ENCODE measurements at places on chromosomes 5 and 9. TPM values are rescaled to one million over a fixed set of nuclear protein-coding genes. Genes with fewer than 3 reads are reported as not detected.

Gene C8G
- 6.5 TPM for polyA plus RNA-seq

Gene DRD1
- 0.41 TPM for polyA plus RNA-seq

Gene GARIN3
- not detected for polyA plus RNA-seq

Gene ABO
- polyA plus RNA-seq, result 1.3 TPM

Gene GDA
- polyA plus RNA-seq, result 3.9 TPM

Gene ADRB2
- 1.9 TPM for polyA plus RNA-seq

Gene SLC22A4
- 3.0 TPM for polyA plus RNA-seq

Gene PTTG1
- 72.9 TPM for polyA plus RNA-seq

Gene FYB1
- 52.9 TPM for polyA plus RNA-seq

Gene LCP2
- polyA plus RNA-seq, result 131 TPM

Gene PPIC
- polyA plus RNA-seq, result 17.8 TPM

Gene AK3
- polyA plus RNA-seq, result 85.7 TPM

Gene CENPP
- 3.9 TPM for polyA plus RNA-seq

Gene ERP44
- polyA plus RNA-seq, result 18.2 TPM

Gene CDH6
- polyA plus RNA-seq, result 0.87 TPM

Gene SPATA9
- 0.68 TPM for polyA plus RNA-seq

Gene BNIP1
- polyA plus RNA-seq, result 12.2 TPM

Gene ZNF608
- 14.0 TPM for polyA plus RNA-seq

Gene GABRA1
- 0.66 TPM for polyA plus RNA-seq

Gene SLC36A2
- 0.02 TPM for polyA plus RNA-seq

Gene KIAA0825
- 0.87 TPM for polyA plus RNA-seq

Gene ACOT12
- 0.14 TPM for polyA plus RNA-seq

Gene DMRT3
- polyA plus RNA-seq, result 0.21 TPM

Gene TICAM2
- polyA plus RNA-seq, result 3.3 TPM

Gene SLC6A7
- 0.07 TPM for polyA plus RNA-seq

Gene ZNF483
- 1.1 TPM for polyA plus RNA-seq

Gene OGN
- polyA plus RNA-seq, result 3.4 TPM

Gene SLCO6A1
- polyA plus RNA-seq, result 0.37 TPM

Gene C5orf58
- polyA plus RNA-seq, result 0.48 TPM

Gene PHYHD1
- 25.6 TPM for polyA plus RNA-seq

Gene LVRN
- 0.32 TPM for polyA plus RNA-seq

Gene MZB1
- 380 TPM for polyA plus RNA-seq

Gene FANCC
- 4.1 TPM for polyA plus RNA-seq

Gene MEF2C
- polyA plus RNA-seq, result 8.0 TPM

Gene C5orf24
- polyA plus RNA-seq, result 22.4 TPM

Gene MLANA
- 0.09 TPM for polyA plus RNA-seq

Gene CNTLN
- 2.9 TPM for polyA plus RNA-seq

Gene PPP1R26
- polyA plus RNA-seq, result 4.1 TPM

Data from thymus (tissue), 14 donors.